NCI-H1105 (cell line): ENCODE measurements at places on chromosomes 6 and 20.

DNA sequence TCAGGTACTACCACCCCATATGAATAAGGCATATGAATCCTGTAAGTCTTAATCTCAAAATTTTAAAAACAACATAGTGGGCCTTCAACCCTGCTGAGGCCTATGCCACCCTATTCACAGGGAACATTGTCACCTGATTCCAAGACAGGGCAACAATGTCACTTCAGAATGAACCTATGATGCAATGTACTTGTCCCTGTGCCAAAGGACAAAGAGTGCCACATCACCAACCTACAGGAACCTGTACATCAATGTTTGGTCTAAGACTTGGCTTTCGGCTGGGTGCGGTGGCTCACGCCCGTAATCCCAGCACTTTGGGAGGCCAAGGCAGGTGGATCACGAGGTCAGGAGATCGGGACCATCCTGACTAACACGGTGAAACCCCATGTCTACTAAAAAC is 318.5 kb upstream of the JARID2 start:
- DNase-seq = no peak

GRCh38 chr6:85472744-85473143 is 22.9 kb downstream of the NT5E start:
- DNase-seq = no peak

DNA sequence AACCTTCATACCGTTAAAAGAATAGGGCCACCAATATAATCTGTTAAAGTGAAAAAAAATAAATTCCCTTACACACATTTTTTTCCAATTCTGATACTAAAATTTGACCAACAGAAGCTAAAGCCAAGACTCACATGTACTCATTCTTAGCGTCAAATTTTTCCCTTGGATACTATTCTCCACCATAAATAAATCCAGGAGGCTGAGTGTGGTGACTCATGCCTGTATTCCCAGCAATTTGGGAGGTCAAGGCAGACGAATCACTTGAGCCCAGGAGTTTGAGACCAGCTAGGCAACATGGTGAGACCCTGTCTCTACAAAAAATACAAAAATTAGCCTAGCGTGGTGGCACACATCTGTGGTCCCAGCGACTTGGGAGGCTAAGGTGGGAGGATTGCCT is 43.9 kb downstream of the SCML4 start:
- no peak for DNase-seq

DNA sequence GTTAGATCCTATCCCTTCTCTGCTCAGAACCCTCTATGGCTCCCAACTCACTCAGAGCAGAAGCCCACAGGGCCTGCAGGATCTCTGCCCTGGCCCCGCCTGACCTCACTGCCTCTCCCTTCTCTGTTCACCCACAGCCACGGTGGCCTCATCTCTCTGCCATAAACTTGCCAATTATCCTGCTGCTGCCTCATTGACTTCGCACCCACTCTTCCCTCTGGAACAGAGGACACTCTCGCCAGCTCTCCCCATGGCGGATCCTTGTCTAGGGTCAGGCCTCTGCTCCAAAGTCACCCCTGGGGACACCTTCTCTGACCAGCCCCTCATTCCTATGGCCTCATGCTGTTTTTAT is 86.4 kb downstream of the CEBPB start:
- no peak for DNase-seq

DNA sequence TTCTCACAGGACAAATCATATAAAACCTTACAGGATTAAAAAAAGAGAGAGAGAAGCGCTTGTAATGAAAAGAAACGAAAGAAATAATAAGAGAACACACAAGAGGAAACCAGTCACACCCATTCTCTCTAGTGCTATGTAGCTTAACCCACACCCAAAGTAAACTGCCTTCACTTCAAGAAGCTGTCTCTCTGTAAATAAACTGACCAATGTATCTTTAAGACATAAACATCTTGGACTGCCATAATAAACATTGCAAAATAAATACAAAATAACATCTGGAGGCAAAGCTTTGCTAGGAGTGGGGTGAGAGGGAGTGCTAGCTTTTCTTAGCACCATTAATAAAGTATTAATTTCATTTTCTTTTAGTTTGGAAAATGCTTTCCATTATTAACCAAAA is 61.6 kb upstream of the RNF146 start:
- DNase-seq = no peak

GRCh38 chr6:146620655-146621054 is 21.9 kb downstream of the ADGB start:
- no peak for DNase-seq

DNA sequence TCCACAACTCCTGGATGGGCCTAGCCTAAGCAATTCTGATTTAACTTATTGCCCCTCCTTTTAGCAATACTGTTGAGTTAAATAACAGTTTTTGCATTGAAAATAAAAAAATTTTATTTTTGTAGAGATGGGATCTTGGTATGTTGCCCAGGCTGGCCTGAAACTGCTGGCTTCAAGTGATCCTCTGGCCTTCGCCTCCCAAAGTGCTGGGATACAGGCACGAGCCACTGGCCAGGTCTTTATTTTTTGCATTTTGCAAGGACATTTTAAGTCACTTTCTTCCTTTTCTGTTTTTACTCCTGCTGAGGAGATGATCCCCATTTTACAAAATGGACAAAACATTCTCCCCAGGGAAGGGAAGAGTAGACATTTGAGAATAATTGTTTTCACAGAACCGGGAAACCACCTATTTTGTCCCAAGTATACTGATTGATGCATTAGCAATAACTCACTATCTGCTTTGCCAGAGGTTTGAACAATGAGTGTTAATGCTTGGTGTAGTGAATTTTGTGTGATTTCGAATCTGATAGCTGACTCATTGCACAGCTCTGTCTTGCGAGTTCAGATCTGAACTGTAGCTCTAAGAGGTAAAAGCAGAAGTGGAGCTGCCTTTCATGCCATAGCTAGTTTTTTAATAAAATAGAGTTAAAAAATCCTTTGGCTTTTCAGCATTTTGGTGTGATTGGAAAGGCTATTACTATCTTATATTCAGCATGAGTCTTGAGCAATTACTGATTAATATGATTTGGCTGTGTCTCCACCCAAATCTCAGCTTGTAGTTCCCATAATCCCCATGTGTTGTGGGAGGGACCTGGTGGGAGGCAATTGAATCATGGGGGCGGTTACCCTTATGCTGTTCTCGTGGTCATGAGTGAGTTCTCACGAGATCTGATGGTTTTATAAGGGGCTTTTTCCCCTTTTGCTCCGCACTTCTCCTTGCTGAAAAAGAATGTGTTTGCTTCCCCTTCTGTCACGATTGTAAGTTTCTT is 20.9 kb downstream of the IGF2R start:
- no peak for DNase-seq

GRCh38 chr20:24378661-24379483 is 90.6 kb upstream of the SYNDIG1 start:
- DNase-seq = no peak

GRCh38 chr20:59125332-59125731 is 38.3 kb upstream of the ZNF831 start:
- no peak for DNase-seq

GRCh38 chr6:148708707-148709106 is 38.1 kb upstream of the UST start:
- DNase-seq = no peak

DNA sequence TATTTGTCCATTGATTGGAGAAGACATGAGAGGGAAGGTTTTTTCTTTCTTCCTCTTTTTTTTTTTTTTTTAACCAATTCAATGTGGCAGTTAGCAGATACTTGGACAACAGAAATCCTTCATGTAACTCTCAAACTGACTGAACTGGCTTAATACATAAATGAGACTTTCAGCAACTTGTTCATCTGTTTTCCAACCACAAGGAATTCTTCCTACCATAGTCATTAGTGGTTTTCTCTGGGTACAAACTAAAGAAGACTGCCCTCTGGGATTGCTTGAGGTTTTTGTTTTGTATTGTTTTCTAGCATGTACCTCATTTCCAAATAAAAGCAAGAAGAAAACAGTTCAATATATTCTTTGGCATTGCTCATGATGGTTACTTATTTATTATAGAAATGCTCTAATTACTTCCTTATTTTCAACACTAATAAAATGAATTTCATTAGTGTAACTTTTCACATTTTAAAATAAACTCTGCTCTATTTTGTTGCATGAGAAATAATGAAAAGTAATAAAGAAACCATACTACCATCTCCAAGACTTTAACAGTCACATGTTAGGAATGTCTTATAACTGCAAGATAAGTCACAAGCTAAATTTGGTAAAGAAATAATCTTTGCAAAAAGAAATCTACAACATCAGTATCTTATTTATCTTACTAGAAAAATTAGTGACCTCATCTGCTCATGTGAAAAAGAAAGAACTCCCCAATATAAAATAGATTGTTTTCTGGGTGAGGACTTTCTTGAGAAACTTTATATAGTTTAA is 52.0 kb downstream of the ME1 start:
- DNase-seq = no peak

GRCh38 chr6:133890711-133891148 is 1.8 kb downstream of the TCF21 start:
- no peak for DNase-seq

DNA sequence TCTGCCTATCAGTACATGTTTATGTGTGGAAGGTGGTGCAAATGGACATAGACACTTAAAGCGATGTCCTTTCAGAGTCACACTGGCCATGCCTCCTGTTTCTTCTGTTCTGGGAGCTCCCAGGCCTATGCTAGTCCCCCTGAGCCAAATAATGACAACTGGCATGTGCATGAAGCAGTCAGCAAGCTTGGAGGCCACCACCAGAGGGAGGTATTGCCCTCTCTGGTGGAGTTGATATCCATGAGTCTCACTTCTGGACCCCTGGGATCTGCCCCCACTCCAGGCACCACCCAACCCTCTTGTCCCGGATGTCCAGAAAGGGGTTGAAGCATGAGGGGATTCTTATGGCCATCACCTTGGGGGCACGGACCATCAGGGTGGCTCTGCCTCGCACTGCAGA is 172.2 kb downstream of the AIG1 start:
- peak; percentile 2 for DNase-seq

DNA sequence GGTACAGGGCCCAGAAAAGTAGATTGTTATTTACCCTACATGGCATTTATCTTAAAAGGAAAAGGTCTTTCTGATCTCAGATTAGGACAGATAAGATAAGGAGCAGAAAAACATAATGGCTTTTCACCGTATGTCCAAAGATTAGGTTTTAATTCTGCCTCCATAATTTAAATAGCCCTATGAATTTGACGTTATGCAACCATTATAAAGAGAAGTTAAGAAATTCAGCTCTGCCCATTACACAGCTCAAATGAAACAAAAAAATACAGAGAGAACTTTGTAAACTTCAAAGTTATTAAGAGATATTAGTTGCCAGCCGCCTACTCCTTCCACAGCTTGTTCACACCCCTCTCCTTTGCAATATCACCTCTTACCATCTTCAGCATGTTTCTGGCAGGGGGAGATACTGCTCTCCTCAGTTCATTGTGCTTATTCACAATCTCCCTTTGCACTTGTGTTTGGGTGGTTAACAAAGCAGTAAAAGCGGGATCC is 8.1 kb downstream of the CRISP3 start:
- DNase-seq = no peak

- peak; percentile 76 for DNase-seq
These were observed 818 bp upstream of the MDGA1 start for GRCh38 chr6:37698264-37699137.

DNA sequence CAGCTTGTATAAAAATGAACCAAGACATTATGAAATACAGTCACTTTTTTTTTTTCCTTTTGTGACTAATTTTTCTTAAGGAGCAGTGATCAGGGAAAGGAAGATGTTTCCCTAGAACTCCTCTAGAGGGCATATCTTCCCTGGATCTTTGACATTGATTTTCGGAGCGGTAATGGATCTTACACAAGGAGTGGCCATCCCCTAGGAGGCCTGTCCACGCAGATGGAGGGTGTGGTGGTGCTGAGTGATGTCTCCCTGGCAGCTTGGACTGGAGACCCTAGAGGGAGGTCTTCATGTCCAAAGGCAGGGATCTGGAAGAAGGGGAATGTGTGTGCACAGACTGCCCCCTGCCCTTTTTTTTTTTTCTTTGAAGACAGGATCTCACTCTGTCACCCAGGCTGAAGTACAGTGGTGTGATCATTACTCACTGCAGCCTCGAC is 7.0 kb upstream of the KIFC1 start:
- no peak for DNase-seq

DNA sequence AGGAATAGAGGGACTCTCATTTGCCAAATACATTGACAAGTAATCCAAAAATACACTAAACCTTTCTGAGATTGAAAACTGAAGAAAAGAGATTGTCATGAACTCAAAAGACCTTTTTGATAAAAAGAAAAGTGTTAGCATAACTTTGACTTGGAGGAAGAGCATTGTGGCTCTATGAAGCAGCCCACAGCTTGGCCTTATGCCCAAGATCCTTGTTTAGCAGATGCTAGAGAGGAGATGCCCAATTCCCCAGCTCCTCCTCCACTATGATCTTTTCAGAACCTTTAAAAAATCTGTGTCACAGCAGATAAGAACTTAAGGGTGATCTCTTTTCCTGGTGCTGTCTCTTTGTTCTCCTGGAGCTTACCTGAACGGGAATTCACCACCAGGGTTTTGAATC is 35.8 kb upstream of the IGF2R start:
- no peak for DNase-seq

- no peak for DNase-seq
These were observed 22.9 kb downstream of the CNBD2 start for GRCh38 chr20:35991142-35991771.

GRCh38 chr6:135393289-135393688 is 104.3 kb downstream of the AHI1 start:
- DNase-seq = no peak

DNA sequence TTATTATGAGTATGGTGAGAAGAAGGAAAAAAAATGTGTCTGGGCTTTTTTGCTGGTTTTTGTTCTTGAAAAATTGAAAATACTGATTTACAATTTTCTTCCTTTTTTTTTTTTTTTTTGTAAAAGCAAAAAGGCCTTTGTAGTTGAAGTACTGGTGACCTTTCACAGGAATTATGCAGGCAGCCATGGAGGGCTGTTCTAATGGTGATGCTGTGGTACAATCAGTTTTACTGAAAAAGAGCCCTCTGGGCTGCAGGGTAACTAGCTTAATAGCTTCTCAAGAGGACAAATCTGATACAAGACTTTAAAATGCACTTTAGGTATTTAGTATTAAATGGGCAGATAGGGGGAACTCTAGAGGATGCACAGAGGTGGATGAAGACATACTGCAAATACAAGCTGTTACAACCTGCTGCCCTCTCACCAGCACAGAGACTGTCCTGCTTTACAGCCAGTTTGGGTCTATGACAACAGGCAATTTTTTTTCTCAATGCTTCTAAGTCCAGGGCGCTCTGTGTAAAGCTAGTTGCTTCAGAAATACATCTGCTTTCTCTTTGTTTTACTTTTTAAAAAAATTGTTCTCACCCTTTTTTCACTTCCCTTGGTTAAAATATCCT is 61.6 kb upstream of the HS3ST5 start:
- no peak for DNase-seq

DNA sequence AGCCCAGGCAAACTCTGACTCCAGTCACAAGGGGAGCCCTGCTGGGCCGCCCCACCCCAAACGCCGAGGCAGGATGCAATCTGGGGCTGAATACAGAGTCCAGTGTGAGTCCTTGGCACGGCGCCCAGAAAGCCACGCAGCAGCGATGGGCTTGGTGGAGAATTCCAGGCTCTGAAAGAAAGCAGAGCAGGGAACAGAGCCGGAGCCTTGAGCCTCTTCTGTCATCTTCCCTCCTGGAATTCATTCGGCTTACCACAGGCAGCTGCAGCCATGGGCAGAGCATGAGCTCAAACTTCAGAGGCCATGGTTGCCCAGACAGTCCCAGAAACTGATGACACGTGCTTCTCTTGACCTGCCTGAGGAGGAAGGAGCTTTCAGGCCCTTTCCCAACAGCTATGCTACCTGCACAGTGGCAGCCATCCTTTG is 441.1 kb upstream of the JARID2 start:
- no peak for DNase-seq

- no peak for DNase-seq
These were observed 940.2 kb downstream of the GRIK2 start for GRCh38 chr6:102333736-102334135.
